Stimulated activated CD4-positive, alpha-beta T cell treated with anti-CD3 and anti-CD28 coated beads, Interleukin-12 subunit alpha, Interleukin-12 subunit beta, amount 100 ng/mL, for 24 hours (primary cell): ENCODE measurements at places on chromosomes 4 and X.

- no peak for DNase-seq
These were observed 699.3 kb upstream of the ADGRL3 start for GRCh38 chr4:60500810-60501209.

DNA sequence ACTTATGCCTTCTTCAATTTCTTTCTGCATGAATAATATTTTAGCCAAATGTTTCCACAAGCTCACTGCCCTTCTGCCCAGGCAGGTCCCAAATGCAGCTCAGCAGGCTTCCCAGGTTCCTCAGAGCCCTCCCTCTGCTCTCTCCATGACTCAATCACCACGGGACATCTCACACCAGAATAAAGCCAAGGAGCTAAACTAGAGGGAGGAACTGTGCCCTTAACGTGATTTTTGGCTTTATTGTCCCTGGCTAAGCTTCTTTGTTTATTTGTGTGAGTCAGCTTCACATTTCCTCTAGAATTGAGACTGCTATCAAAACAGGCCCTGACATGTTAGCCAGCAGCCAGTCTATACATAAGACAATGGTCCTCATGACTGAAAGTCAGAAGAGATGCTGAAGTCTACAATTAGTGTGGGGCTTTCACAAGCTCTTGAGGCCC, 186.4 kb upstream of the GALNT7 start:
- DNase-seq: no peak

DNA sequence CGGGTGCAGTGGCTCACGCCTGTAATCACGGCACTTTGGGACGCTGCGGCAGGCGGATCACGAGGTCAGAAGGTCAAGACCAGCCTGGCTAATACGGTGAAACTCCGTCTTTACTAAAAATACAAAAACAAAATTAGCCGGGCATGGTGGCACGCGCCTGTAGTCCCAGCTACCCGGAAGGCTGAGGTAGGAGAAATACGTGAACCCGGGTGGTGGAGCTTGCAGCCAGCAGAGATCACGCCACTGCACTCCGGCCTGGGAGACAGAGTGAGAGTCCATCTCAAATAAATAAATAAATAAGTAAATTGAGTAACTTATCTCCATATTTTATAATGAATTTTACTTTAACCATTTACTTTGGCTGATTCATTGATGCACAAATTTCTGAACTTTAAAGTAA, 1913.3 kb downstream of the PCDH7 start:
- no peak for DNase-seq

DNA sequence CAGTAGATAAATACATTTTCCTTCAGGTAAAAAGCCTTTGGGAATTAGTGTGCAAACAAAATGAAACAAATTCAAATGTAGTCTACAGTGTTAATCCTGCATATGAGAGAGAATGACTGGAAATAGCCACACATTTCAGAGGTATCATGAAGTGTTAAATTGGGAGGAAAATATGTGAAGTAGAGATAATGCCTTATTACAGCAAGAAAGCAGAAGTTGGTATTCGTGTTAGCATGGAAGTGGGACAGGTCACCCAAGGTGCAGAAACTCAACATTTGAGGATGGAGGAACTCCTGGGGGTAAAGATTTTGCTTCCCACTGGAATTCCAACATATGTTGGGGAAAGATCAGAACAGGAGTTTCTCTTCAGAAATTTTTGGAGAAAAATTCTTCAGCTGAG, 51.3 kb downstream of the EMCN start:
- DNase-seq: no peak

DNA sequence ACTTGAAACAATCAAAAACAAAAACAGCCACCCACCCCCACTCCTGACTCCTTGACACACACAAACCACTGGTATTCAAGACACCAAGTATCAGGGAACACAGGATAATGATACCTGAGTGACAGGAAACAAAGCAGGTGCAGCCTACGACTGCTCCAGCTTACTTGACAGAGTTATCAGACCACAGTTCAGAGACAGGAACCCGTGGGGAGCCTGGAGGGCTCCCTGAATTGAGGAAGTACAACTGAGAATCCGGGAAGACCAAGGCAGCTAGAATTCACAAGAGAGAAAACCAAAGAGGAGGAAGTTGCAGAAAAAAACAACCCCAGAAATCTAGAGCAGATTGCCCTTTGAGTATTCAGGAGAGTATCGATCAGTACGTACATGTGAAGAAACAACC, 20.5 kb downstream of the COMMD8 start:
- no peak for DNase-seq

DNA sequence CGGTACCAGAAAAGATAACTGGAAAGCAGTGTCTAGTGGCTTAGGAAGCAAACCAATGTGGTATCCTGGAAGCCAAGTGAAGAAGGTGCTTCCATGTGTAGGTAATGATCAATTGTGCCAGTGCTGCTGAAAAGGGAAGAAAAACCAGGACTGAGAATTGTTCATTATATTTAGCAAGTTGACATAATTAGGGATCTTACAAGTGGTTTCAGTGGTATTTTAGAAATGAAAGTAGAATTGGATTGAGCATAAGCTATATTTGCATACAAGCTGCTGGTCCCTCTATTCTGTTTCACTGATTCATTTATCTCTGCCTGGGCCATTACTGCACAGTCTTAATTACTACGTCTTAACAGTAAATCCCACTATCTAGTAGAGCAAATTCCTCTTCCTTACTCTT, 32.3 kb downstream of the PRDM8 start:
- no peak for DNase-seq

DNA sequence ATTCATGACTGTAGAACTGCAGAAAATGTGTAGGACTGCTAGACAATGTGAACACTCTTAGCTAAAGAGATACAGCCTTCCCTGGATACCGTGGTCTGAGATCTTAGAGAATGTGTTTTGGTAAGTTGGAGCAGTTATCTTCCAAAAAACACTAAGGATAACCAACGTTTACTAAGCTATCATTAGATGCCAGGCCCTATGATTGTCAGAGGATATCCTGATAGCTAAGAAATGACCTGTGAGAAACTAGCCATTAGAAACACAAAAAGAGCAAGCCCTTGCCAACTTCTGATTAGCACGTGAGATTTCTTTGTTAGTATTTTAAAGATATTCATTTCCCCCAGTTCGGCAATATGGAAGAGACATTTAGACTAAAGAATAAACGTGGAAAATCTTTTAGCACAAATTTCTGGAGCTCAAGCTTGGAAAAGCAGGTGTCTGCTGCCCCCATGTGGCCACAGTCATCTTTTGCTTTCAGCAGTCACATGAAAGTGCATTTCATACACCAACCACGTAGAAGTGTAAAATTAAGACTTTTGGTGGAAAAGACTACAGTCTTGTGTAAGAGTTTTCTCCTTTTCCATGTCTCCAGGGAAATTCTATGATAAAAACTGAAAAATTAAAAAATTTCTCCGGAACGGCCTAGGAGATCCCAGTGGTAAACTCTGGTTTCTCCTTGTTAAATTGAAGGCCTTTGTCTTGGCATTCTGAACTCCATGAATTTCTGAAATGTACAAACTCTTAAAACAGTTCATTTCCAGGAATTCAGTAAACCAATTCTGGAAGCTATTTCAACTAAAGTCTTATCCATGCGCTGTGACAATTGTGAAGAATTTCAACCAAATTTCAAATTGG, 136.4 kb downstream of the ZNF674 start:
- DNase-seq: peak; percentile 65

- no peak for DNase-seq
These were observed 43.1 kb downstream of the ATP11C start for GRCh38 chrX:139889760-139890159.

- DNase-seq: no peak
These were observed 1.1 kb downstream of the UVSSA start for GRCh38 chr4:1348014-1348513.

GRCh38 chr4:108037884-108038283, 48.2 kb downstream of the HADH start:
- DNase-seq: no peak

DNA sequence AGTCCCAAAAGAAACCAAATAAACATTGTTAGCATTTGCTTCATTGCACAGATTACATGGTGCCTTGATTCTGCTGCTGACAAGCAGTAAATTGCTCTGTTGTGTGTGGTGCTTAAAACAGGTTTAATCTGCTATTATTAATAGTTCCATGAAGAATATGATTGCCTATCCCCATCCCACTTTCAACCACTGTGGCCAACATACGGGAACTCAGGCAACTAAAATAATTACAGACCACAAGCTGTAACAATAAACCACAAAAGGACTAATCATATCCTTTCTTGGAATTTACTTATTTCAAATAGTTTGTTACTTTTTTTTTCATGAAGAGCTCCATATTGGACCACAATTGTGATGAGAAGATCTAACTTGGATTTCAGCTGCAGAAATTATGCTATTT, 131.5 kb downstream of the PACRGL start:
- no peak for DNase-seq

- DNase-seq: no peak
These were observed at the start of gene AWAT2 for GRCh38 chrX:70049925-70050324. Gene AWAT2, minus strand, starts transcription at chrX:70049938. Its CDS starts 6 bp downstream, at chrX:70049932.

GRCh38 chrX:18422325-18422724, 3.1 kb upstream of the CDKL5 start:
- no peak for DNase-seq

DNA sequence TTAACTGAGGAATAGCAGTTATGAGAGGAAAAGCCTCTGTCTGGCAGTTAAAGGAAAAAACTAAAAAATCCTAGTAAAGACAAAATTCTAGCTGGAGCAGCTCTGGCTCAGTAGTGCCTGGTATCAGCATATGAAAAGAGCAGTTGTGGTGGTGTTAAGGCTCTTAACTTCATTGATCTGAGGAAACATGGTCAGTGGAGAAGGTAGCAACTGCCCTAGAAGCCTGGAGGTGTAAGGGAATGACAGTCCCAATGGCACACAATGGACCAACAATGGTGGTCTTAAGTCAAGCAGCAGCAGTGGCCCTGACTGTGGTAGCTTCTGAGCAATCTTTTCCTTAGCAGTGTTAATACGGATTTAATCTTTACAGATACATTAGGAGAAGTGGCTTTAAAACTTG, 189.6 kb upstream of the POF1B start:
- no peak for DNase-seq

- DNase-seq: no peak
These were observed 63.5 kb upstream of the WDR17 start for GRCh38 chr4:176002007-176002613.

GRCh38 chr4:17785858-17786257, 4.4 kb upstream of the FAM184B start:
- no peak for DNase-seq

GRCh38 chrX:68273887-68274286, 159.4 kb downstream of the OPHN1 start:
- no peak for DNase-seq

GRCh38 chrX:37986893-37987292, 19.5 kb upstream of the SYTL5 start:
- DNase-seq: no peak

GRCh38 chr4:150960079-150960478, 55.0 kb downstream of the LRBA start:
- no peak for DNase-seq

- no peak for DNase-seq
These were observed 14.3 kb downstream of the ANTXR2 start for GRCh38 chr4:80058740-80059139.
